Esophagus squamous epithelium (tissue), 5 donors: ENCODE measurements at places on chromosomes 2 and 18. TPM values are rescaled to one million over a fixed set of nuclear protein-coding genes. Genes with fewer than 3 reads are reported as not detected.

GRCh38 chr18:49052891-49053644, 102.3 kb upstream of the SMAD7 start:
- H3K4me1 ChIP-seq: peaks cover 11% of the 10 kb centered on the region
- H3K4me3 ChIP-seq: no peak overlapping the region
- H3K36me3 ChIP-seq: no peaks in the 10 kb centered on the region

TXNDC2 gene
- total RNA-seq: not detected

- no peak overlapping the region for H3K27ac ChIP-seq
- H3K27me3 ChIP-seq: no peaks in the 10 kb centered on the region
- no peaks in the 10 kb centered on the region for H3K36me3 ChIP-seq
- H3K4me3 ChIP-seq: no peak overlapping the region
Observed at GRCh38 chr2:50674876-50675275, 357.1 kb downstream of the NRXN1 start.

GKN1 gene
- not detected for total RNA-seq

FSIP2 gene
- 0.12 TPM for total RNA-seq

GRCh38 chr2:86274265-86274917, 63.0 kb downstream of the REEP1 start:
- H3K27me3 ChIP-seq: no peaks in the 10 kb centered on the region
- H3K4me1 ChIP-seq: peaks cover 9% of the 10 kb centered on the region
- no peak overlapping the region for H3K4me3 ChIP-seq
- DNase-seq: no peak
- H3K27ac ChIP-seq: no peak overlapping the region
- H3K36me3 ChIP-seq: no peaks in the 10 kb centered on the region

FIGN gene
- total RNA-seq: 1.9 TPM

MFSD2B gene
- total RNA-seq: 0.19 TPM

GRCh38 chr18:7686278-7686677, 119.2 kb downstream of the PTPRM start:
- H3K4me3 ChIP-seq: no peak overlapping the region
- no peaks in the 10 kb centered on the region for H3K27me3 ChIP-seq
- DNase-seq: no peak

GRCh38 chr2:127735537-127736399, 34.5 kb downstream of the SFT2D3 start:
- H3K27ac ChIP-seq: no peak overlapping the region
- peaks cover 23% of the 10 kb centered on the region for H3K36me3 ChIP-seq
- H3K4me1 ChIP-seq: peaks cover 5% of the 10 kb centered on the region
- H3K27me3 ChIP-seq: no peaks in the 10 kb centered on the region

- H3K36me3 ChIP-seq: no peaks in the 10 kb centered on the region
- H3K4me1 ChIP-seq: no peaks in the 10 kb centered on the region
- DNase-seq: no peak
Observed at GRCh38 chr18:12296457-12296856, 11.6 kb upstream of the TUBB6 start.

DNA sequence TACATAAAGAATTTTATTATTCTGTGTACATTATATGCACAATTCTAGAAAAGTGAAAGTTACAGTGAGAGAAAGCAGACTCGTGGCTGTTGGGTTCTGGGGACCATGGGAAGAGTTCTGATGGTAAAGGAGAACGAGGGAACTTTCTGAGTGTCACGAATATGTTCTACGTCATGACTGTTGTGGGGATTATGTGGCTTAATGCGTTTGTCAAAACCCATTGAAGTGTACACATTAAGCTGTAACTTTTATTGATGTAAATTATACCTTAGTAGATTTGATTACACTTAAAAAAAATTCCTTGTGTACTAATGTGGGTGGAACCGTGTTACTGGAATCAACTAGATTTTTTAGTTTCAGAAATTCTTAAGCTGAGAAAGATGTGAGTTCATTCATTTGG, 426.1 kb downstream of the DSC3 start:
- H3K27me3 ChIP-seq: no peaks in the 10 kb centered on the region
- no peak overlapping the region for H3K27ac ChIP-seq
- DNase-seq: no peak
- no peaks in the 10 kb centered on the region for H3K4me1 ChIP-seq
- no peaks in the 10 kb centered on the region for H3K36me3 ChIP-seq

DNA sequence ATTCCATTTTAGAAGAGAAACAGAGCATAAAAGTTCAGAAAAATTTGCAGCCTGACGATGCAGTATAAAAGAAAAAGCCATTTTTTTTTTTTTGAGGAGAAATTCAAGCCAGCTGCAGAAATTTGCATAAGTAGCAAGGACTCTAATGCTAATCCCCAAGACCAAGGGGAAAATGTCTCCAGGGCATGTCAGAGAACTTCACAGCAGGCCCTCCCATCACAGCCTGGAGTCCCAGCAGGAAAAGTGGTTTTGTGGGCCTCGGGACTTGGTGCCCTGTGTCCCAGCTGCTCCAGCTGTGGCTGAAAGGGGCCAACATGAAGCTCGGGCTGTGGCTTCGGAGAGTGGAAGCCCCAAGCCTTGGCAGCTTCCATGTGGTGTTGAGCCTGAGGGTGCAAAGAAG, 325.3 kb upstream of the HNMT start:
- no peak overlapping the region for H3K27ac ChIP-seq
- H3K27me3 ChIP-seq: no peaks in the 10 kb centered on the region
- no peaks in the 10 kb centered on the region for H3K36me3 ChIP-seq
- DNase-seq: no peak
- no peaks in the 10 kb centered on the region for H3K4me1 ChIP-seq

GRCh38 chr2:44572196-44572900, 210.6 kb downstream of the CAMKMT start:
- no peaks in the 10 kb centered on the region for H3K4me1 ChIP-seq
- no peaks in the 10 kb centered on the region for H3K27me3 ChIP-seq
- H3K27ac ChIP-seq: no peak overlapping the region
- no peak for DNase-seq

DNA sequence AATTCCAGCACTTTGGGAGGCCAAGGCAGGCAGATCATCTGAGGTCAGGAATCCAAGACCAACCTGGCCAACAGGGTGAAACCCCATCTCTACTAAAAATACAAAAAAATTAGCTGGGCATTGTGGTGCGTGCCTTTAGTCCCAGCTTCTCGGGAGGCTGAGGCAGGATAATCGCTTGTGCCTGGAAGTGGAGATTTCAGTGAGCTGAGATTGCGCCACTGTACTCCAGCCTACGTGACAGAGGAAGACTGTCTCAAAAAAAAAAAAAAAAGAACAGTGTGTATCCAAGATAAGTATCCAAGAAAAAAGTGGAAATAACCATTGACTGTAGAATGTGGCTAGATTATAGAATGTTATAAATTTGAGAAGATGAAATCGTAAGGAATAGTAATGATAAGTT, 142.1 kb downstream of the FAM124B start:
- no peaks in the 10 kb centered on the region for H3K27me3 ChIP-seq
- H3K4me1 ChIP-seq: no peaks in the 10 kb centered on the region
- H3K4me3 ChIP-seq: no peak overlapping the region
- H3K27ac ChIP-seq: no peak overlapping the region
- DNase-seq: no peak

CRYGC gene
- total RNA-seq: not detected

DNA sequence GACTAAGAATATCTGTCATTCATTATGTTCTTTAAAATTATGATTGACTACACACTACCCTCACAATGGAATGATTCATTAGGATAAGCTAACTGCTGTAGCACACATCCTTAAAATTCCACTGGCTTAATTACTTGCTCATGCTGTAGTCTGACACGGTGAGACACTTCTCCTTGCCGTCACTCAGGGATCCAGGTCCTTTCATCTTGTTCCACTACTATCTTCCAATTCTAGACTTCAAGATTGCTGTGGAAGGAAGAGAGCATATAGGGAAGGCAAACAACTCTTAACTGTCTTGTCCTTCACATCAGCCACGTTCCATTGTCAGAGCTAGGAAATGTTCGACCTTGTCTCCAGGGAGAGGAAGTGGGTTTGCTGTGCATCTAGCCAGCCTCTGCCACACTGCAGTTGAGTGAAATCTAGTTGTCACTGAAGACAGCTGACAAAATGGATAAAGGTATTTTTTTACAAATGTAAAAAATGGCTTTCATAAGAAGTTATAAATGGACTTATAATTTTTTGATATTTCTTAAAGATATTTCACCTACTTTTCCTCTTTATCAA, 30.1 kb downstream of the GREB1L start:
- DNase-seq: no peak
- no peak overlapping the region for H3K27ac ChIP-seq
- no peaks in the 10 kb centered on the region for H3K27me3 ChIP-seq
- H3K4me3 ChIP-seq: no peak overlapping the region

SPC25 gene
- total RNA-seq: 2.5 TPM

DNA sequence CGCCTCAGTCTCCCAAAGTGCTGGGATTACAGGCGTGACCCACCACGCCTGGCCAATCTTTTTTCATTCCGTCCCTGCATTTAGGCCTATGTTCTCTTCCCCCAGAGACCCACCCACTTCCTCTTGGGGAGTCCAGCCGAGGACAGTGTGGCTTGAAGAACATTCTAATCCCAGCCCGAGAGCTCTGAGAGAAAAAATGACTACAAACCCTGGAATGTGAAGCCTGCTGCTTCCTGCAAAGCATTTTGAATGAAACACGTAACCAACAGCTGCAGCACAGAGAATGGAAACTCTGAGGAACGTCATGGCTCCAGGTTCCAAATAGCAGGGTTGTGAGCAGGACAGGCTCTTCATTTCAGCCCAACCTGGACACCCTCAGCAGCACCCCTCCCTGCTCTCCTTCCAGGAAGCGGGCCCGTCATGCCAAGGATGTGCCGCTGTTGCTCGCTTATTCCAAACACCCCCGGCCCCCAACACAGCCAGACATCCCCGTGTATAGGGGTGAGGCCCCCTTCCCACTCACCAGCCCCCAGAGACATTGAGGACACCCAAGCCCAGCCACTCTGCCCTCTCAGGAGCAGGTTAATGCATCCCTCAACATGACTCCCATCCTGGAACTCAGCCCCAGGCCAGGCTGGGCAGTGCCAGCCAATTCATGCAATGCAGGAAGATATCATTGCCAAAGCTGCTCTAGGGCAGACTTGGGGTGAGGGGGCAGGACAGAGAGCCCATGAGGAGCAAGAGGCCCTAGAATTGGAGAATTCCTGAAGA, 139.8 kb downstream of the ZFP36L2 start:
- no peaks in the 10 kb centered on the region for H3K27me3 ChIP-seq
- no peak overlapping the region for H3K4me3 ChIP-seq
- H3K27ac ChIP-seq: peak overlapping the region; percentile 85
- H3K36me3 ChIP-seq: no peaks in the 10 kb centered on the region
- no peak for DNase-seq
- peaks cover 48% of the 10 kb centered on the region for H3K4me1 ChIP-seq

SPEG gene
- total RNA-seq: 3.8 TPM

DNA sequence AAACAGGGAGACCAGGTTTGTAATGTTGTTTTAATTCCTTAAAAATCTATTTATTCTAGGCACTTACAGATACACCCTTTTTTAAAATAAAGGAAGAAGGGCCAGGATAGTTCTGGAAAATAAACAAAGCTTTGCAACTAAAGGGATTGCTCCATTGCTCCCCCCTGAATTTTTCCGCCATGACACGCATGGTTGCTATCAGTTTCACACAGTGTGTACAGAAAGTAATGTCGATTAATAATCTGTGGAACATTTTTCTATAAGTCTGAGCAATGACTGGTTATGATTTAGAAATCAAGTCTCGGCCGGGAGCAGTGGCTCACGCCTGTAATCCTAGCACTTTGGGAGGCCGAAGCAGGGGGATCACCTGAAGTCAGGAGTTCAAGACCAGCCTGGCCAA, 90.8 kb downstream of the GAREM1 start:
- no peak overlapping the region for H3K4me3 ChIP-seq
- no peak overlapping the region for H3K27ac ChIP-seq
- no peaks in the 10 kb centered on the region for H3K27me3 ChIP-seq
- no peak for DNase-seq
- H3K4me1 ChIP-seq: peaks cover 71% of the 10 kb centered on the region
- no peaks in the 10 kb centered on the region for H3K36me3 ChIP-seq

- H3K27ac ChIP-seq: no peak overlapping the region
- H3K4me1 ChIP-seq: no peaks in the 10 kb centered on the region
- H3K4me3 ChIP-seq: no peak overlapping the region
Observed at GRCh38 chr2:29372185-29372584, 257.0 kb downstream of the CLIP4 start.

UPP2 gene
- total RNA-seq: not detected

DUSP19 gene
- 0.27 TPM for total RNA-seq

DNA sequence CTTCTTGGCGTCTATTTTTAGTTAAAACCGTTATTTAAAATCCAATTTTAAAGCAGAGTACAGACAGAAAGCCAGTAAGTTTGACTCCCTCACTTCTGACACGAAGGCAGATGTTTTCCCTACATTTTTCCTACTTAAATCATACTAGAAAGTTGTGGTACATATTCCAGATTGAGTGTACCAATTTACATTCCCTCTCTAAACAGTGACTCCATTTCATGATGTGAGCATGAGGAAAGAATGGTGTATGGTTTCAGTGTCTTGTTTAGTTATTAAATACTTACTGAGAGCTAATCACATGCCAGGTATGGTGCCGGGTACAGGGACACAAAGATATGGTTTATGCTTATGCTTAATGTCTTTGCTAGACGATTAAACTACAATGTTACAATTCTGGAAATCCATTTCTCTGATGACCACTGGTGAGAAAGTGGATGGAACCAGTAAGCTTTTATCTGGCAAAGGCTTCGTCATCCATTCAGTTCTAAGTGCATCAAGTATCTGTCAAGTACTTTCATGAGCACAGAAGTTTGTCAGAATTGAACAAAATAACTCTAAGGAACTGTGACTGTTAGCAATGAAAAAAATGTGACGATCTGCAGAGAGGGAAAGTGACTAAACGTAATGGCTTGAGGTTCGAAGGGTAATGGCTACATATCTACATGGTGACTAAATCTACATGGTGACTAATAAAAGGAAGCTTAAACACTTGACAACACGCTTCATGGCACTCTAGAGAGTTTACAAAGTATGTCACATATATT, 25.7 kb downstream of the MAP4K3 start:
- H3K4me1 ChIP-seq: peaks cover 3% of the 10 kb centered on the region
- DNase-seq: no peak
- H3K27me3 ChIP-seq: no peaks in the 10 kb centered on the region
- no peaks in the 10 kb centered on the region for H3K36me3 ChIP-seq
- no peak overlapping the region for H3K27ac ChIP-seq

EML6 gene
- total RNA-seq: 4.4 TPM

GRCh38 chr2:31193806-31194205, 23.5 kb downstream of the CAPN14 start:
- H3K27ac ChIP-seq: no peak overlapping the region
- no peak for DNase-seq
- H3K36me3 ChIP-seq: no peaks in the 10 kb centered on the region
- H3K4me1 ChIP-seq: peaks cover 16% of the 10 kb centered on the region

GRCh38 chr2:152347076-152347475, 12.1 kb downstream of the FMNL2 start:
- H3K27me3 ChIP-seq: no peaks in the 10 kb centered on the region
- H3K4me3 ChIP-seq: no peak overlapping the region
- no peaks in the 10 kb centered on the region for H3K4me1 ChIP-seq
- DNase-seq: no peak
